ENCODE measurements at places on chromosomes 1 and 21. TPM values are rescaled to one million over a fixed set of nuclear protein-coding genes. Genes with fewer than 3 reads are reported as not detected.

- peaks cover 19% of the 10 kb centered on the region for H3K4me1 ChIP-seq
- H3K36me3 ChIP-seq = no peaks in the 10 kb centered on the region
- DNase-seq = no peak
- no peaks in the 10 kb centered on the region for H3K27me3 ChIP-seq
- H3K4me3 ChIP-seq = no peak overlapping the region
- peak overlapping the region; percentile 47 for H3K27ac ChIP-seq
Observed at GRCh38 chr1:116330342-116330652, 42.7 kb upstream of the ATP1A1 start.

- H3K36me3 ChIP-seq = no peaks in the 10 kb centered on the region
- H3K4me1 ChIP-seq = no peaks in the 10 kb centered on the region
- no peaks in the 10 kb centered on the region for H3K27me3 ChIP-seq
- no peak overlapping the region for H3K27ac ChIP-seq
Observed at GRCh38 chr1:194929357-194929756, 1678.9 kb downstream of the KCNT2 start.

DNA sequence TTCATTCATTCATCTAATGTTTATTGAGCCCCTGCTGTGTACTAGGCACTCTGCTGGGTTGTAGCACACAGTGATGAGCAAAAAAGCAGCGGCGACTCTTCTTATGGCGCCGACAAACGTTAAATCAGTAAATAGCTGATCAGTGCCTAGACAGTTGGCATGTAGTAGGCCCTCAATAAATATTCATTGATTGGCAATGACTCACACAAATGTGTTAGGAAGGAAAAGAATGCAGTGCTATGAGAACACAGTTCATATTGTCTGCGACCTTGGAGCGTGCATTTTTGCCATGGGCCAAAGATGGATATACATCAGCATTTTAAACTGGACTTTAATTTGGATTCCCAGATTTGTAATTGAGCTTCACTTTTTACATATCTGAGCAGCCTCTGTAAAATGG lies 52.0 kb downstream of the PRDM2 start:
- H3K4me3 ChIP-seq = peak overlapping the region; percentile 90
- H3K4me1 ChIP-seq = peaks cover 62% of the 10 kb centered on the region
- DNase-seq = no peak

GRCh38 chr1:115251340-115251748 lies 86.7 kb downstream of the NGF start:
- no peaks in the 10 kb centered on the region for H3K36me3 ChIP-seq
- H3K27me3 ChIP-seq = no peaks in the 10 kb centered on the region
- no peak for DNase-seq
- no peak overlapping the region for H3K4me3 ChIP-seq
- H3K27ac ChIP-seq = peak overlapping the region; percentile 62
- H3K4me1 ChIP-seq = no peaks in the 10 kb centered on the region

DNA sequence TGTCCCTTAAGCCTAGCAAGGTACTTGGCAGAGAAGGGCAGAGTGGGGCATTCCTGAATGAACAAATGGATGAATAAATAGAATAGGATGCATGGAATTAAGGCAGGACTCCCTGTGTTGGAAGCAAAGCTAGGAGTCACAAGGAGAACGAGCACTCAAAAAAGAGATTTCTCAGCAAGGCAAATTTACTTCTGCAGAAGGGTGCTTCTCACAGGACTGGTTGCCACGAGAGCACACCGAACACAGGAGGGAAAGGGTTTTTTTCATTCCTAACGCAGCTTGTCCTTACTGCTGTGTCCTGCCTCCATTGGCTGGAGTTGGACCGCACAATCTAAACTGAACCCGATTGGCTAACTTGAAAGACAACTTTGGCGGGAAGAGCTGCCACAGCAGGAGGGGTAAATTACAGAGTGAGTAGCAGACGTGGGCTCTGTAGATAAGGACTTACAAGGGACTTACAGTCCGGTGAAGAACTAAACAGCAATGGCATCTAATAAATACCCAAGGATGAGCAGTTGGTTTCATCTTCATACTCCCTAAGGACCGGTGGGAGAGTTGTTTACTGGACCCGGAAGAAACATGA lies 52.4 kb downstream of the KIF26B start:
- H3K36me3 ChIP-seq = no peaks in the 10 kb centered on the region
- H3K4me3 ChIP-seq = no peak overlapping the region

- H3K4me1 ChIP-seq = no peaks in the 10 kb centered on the region
- H3K36me3 ChIP-seq = no peaks in the 10 kb centered on the region
- no peak overlapping the region for H3K4me3 ChIP-seq
Observed at GRCh38 chr1:100791586-100791985, 72.0 kb downstream of the VCAM1 start.

GRCh38 chr1:214318356-214318755 lies 37.4 kb downstream of the SMYD2 start:
- H3K27me3 ChIP-seq = no peaks in the 10 kb centered on the region
- no peak for DNase-seq
- no peak overlapping the region for H3K4me3 ChIP-seq
- peaks cover 17% of the 10 kb centered on the region for H3K36me3 ChIP-seq

DNA sequence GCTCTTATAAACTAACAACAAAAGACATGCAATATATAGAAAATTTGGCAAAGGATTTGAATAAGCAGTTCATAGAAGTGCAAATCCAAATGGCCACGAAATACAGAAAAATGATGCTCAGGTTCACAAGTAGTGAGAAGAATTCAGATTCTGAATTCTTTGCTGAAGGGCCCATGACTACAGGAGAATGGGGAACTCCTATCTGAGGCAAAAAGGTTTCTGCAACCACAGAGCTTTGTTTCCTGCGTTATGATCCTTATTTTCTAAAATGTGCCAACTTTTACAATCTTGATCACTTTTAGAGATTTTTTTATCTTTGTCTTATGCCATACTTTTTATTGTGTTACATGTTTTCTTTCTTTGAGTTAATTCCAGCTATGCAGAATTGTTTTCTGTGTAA lies 91.3 kb downstream of the ITSN1 start:
- no peak for DNase-seq
- no peaks in the 10 kb centered on the region for H3K36me3 ChIP-seq
- no peak overlapping the region for H3K27ac ChIP-seq
- no peaks in the 10 kb centered on the region for H3K27me3 ChIP-seq

DNA sequence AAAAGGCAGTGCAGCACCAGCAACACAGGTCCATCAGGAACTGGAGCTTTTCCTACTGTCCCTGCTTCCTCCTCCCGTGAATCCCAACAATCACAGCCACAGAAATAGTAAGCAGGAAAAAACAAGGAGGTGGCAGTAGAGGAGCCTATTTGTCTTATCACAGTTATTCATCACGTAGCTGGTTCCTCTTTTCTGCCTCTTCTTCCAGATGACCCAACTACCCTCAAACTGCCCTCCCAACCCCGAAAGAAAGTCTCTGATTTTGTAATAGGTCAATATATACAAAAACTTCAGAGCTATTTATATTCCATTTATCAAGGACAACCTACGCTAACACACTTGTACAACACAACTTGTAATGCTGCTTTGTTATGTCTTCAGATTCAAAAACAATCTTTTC lies 21.4 kb downstream of the GNB1 start:
- no peaks in the 10 kb centered on the region for H3K36me3 ChIP-seq
- H3K27me3 ChIP-seq = no peaks in the 10 kb centered on the region
- H3K4me3 ChIP-seq = no peak overlapping the region
- no peak overlapping the region for H3K27ac ChIP-seq
- DNase-seq = no peak

DNA sequence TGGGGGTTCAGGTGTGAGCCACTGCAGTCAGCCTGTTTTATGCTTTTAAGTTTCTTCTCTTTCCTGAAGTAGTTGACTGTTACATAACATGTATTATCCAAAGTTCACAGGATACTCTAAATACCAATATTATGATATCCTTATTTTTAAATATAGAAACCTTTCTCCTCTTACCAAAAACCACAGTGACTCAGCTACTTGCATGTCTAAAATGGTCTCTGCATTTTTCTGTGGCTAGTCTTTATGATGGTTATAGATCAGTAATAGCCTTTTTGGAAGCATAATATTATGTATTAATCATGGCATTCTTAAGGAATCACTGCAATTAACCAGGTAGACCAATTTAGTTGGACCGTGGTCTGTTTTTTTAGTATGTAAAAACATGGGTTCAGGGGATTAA lies 210.8 kb upstream of the CACYBP start:
- H3K27ac ChIP-seq = no peak overlapping the region
- H3K27me3 ChIP-seq = no peaks in the 10 kb centered on the region
- no peaks in the 10 kb centered on the region for H3K4me1 ChIP-seq

GRCh38 chr1:87263785-87264184 lies 64.9 kb upstream of the LMO4 start:
- no peak for DNase-seq
- no peak overlapping the region for H3K4me3 ChIP-seq
- H3K27ac ChIP-seq = no peak overlapping the region

- H3K27ac ChIP-seq = no peak overlapping the region
- H3K27me3 ChIP-seq = no peaks in the 10 kb centered on the region
- DNase-seq = no peak
- H3K4me3 ChIP-seq = no peak overlapping the region
- H3K36me3 ChIP-seq = no peaks in the 10 kb centered on the region
Observed at GRCh38 chr1:187408212-187409004, 579.7 kb downstream of the PLA2G4A start.

DNA sequence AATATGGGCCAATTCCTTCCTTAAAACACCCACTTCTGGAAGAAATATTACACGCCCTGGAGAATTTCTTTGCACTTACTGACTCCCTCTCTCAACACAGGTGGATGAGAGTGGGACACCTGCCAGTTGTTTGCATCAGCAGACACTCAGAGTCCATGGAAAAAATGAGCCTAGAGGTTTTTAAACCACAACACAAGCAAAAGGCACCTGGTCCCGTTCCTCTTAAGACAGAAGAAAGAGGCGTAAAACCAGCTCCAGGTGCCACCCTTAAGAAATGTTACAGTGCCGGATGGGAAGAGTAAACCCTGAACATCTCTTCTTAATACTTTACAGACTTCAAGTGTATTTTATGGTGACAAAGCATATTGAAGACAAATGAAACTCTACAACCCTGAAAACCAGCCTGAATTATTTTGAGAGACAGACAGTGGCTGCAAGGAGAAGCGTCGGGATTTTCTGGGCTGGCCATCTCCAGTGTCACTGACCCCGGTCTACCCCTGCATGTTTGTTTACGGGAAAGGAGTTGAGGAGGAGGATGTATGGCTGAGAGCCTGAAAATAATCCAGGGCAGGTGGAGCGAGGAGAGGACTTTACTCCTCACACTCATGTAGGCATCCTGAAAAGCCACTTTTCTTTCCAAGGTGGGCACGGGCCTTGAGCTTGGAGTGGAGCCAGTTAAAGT lies 7.8 kb upstream of the RIPK4 start:
- DNase-seq = no peak
- peaks cover 9% of the 10 kb centered on the region for H3K4me1 ChIP-seq
- no peak overlapping the region for H3K4me3 ChIP-seq

- no peak for DNase-seq
- H3K4me3 ChIP-seq = peak overlapping the region; percentile 54
- no peaks in the 10 kb centered on the region for H3K27me3 ChIP-seq
- no peaks in the 10 kb centered on the region for H3K36me3 ChIP-seq
- peaks cover 39% of the 10 kb centered on the region for H3K4me1 ChIP-seq
- peak overlapping the region; percentile 70 for H3K27ac ChIP-seq
Observed at GRCh38 chr1:51729824-51730301, 113.0 kb downstream of the OSBPL9 start.

DNA sequence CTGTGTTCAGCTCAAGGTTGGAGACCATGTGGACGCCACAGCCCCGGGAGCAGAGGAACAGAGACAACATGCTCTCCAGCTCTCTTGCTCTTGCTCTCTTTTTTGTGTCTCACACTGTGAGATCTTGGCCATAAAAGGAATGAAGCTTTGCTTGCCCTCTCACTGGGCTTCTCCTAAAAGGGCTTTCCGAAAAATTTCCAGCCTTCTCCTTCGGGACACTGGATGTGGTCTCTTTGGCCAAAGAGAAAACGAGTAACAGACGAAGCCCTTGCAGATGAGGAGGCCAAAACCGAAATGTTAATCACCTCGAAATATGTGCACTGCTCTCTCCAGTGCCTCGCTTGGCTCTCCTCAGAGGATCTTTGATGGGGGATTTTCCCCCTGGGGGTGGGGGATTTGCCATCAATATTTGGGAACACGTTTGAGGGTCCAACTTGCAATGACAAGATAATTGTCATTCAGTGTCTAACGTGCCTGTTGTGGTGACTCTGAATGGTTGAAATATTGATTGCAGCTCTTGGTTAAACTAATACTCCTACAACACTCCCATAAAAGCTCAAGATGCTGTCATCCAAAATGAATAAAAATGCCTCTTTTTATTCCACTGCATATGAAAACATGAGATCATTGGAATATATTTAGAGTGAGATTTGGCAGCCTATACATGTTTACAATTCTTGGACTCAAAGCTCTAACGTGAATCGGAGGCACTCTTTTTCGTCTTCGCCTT lies 68.6 kb upstream of the ANGPTL1 start:
- peak overlapping the region; percentile 85 for H3K27ac ChIP-seq
- H3K27me3 ChIP-seq = no peaks in the 10 kb centered on the region
- H3K4me3 ChIP-seq = peak overlapping the region; percentile 12

Gene ATAD3C
- total RNA-seq = 4.2 TPM

Gene MROH9
- not detected for total RNA-seq

Gene PHGDH
- total RNA-seq = 130 TPM

Gene AMIGO1
- 2.8 TPM for total RNA-seq

Gene ASCL5
- not detected for total RNA-seq

Gene ILDR2
- not detected for total RNA-seq

Gene DHX9
- total RNA-seq = 94.7 TPM
